ENCODE measurements at places on chromosomes 12 and 14.

GRCh38 chr14:65922142-65922541 lies 509.6 kb downstream of the FUT8 start:
- DNase-seq, result no peak

- no peak for DNase-seq
Measured at GRCh38 chr12:82709794-82710355, 23.2 kb downstream of the TMTC2 start.

- no peak for DNase-seq
Measured at GRCh38 chr12:114888448-114888847, 204.5 kb upstream of the TBX3 start.

- no peak for DNase-seq
Measured at GRCh38 chr12:127588249-127588648, 678.7 kb upstream of the TMEM132C start.

- DNase-seq, result no peak
Measured at GRCh38 chr14:63288853-63289252, 29.9 kb downstream of the GPHB5 start.

GRCh38 chr14:58193542-58193941 lies 6.4 kb upstream of the ACTR10 start:
- DNase-seq, result no peak
